Tibial nerve (tissue), 4 donors: ENCODE measurements at places on chromosomes 5 and 9. TPM values are rescaled to one million over a fixed set of nuclear protein-coding genes. Genes with fewer than 3 reads are reported as not detected.

- DNase-seq, result no peak
Measured at GRCh38 chr5:43309637-43310036, 3.6 kb downstream of the HMGCS1 start.

DNA sequence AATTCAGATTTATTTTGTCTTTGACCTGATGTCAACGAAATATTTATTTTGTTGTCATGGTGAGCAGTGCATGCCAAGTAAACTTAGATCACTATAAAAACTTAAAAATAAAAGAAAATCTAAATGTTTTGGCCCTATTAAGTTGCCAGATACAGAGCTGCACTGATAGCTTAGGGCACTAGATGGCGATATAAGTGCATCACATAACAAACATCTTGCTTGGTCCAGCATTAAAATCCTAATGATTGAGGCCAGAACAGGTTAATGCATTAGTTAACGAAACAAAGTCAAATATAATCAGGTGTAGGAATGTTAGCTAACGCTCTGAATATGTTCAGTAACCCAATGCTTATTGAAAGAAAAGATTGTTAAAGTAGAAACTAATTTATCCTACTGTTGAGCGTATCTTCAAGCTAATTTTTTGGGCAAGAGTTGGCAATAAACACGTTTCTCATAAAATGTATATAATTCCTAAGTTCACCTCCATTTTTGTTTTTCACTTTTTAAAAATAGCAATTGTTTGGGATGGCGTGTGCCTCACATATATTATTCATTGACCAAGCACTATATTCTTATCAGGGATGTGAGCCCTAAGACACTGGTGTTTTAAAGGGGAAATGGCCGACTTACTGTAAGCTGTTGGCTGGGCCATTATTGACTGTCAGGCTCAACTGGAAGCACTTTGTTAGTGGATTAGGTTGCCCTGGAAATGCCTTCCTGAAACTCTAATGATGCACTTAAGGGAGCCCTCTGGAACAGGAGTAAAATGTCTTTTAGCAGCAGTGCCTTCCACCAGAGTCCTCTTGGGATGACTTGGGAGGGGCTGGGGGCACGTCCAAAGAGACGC lies 33.3 kb downstream of the KCTD16 start:
- peak; percentile 87 for DNase-seq

PCDHA9 gene
- total RNA-seq, result 1.8 TPM

CATSPER3 gene
- total RNA-seq, result 0.90 TPM

ARHGEF39 gene
- total RNA-seq, result 0.20 TPM

NKD2 gene
- not detected for total RNA-seq

- DNase-seq, result no peak
Measured at GRCh38 chr5:117204926-117205869, 630.6 kb upstream of the SEMA6A start.

- DNase-seq, result peak; percentile 21
Measured at GRCh38 chr5:159965031-159965837, 43.7 kb upstream of the TTC1 start.

DNA sequence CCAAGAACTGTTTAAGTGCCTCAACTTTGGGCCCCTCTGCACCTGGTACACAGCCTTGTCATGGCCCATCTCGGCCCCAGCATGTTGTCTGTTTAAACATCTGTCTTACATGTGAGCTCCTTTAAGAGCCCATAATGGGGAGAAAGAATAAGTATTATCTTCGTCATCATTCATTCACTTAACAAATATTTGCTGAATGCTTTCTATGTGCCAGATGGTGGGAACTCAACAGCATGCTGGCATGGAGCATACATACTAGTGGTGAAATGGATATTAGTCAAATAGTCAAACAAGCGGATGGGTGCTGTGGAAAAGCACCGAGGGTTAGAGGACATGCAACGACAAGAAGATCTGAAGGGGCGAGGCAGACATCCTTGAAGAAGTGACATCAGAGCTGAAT lies 54.5 kb downstream of the GABBR2 start:
- DNase-seq, result no peak

DNA sequence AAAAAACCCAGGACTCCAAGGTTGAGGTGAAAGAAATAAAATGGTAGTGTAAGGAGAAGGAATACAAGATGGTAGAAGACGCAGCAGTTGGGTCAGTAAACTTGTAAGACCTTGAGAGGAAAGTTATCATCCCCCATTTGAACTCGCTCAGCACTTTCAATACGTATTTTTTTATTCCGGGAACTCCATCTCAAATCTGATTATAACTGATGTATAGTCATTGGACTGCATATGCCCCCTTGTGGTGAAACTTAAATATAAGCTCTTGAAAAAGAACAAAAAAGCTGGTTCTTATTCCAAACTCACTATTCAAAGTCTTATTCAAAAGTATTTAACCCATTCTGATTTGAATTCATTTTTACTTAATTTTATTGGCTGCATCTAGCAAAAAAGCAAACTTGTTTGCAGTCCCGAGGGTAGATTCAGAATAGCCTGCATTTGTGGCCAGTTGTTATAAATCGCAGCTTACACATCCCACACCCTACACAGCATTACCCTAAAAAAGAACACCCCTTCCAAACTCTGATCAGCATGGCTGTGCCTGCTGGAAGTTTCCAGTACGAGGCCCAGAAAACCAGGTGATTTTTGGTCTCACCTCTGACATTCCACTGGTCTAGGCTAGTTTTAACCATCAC lies 118.0 kb downstream of the ESM1 start:
- DNase-seq, result no peak

GRCh38 chr5:535846-536698 lies 11.8 kb upstream of the SLC9A3 start:
- DNase-seq, result no peak

SLC25A2 gene
- total RNA-seq, result 0.42 TPM

- DNase-seq, result no peak
Measured at GRCh38 chr5:40378396-40379177, 301.1 kb upstream of the PTGER4 start.

DNA sequence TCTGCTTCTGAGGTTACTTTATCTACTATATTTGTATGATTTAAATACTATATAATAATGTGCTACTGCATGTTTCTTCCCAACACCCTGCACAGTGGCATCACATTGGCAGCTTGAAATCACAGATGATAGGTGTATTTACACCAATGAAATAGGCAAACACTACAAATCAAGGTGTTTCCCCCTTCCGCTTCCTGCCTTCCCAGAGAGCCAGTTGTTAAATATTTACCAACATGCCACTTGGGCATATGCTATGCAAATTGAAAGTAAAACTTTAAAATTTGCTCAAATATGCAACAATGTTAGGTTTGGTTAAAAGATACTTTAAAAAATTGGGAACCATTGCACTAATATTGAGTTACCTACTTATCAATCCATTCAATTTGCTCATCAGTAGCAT lies 58.2 kb upstream of the SMARCA2 start:
- no peak for DNase-seq

CARTPT gene
- total RNA-seq, result not detected

DNA sequence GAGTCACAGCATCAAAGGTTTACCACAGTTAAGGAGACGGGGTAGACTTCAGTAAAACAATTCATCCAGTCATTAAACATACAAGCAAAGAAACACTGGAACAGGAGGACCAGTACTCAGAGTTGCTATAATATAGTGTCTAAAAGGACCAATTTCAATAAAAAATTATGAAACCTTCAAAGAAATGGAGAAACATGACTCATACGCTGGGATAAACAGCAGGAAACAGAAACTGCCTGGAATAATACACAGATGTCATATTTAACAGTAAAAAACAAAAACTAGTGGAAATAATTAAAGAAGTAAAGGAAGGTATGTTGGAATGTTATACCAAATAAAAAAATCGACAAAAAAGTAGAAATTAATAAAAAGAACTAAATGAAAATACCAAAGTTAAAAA lies 1075.9 kb downstream of the NR2F1-AS1 start:
- DNase-seq, result no peak

- no peak for DNase-seq
Measured at GRCh38 chr5:78727786-78728761, 79.5 kb upstream of the LHFPL2 start.

GRCh38 chr9:122406070-122406890 lies 35.5 kb downstream of the PTGS1 start:
- no peak for DNase-seq

DNA sequence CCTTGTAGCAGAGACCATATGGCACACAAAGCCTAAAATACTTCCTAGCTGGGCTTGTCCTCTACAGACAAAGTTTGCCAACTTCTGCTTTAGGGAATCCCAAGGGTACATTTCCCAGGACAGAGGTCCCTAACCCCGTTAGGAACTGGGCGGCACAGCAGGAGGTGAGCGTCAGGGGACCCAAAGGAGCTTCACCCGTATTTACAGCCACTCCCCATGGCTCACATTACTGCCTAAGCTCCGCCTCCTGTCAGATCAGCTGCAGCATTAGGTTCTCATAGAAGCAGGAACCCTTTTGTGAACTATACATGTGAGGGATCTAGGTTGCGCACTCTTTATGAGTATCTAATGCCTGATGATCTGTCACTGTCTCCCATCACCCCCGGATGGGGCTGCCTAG lies 88.5 kb upstream of the TRPM3 start:
- DNase-seq, result no peak

GRCh38 chr5:139340051-139340450 lies 1.6 kb upstream of the PAIP2 start:
- DNase-seq, result no peak

GRCh38 chr5:116084287-116084691 lies 536 bp upstream of the COMMD10 start:
- no peak for DNase-seq

GRCh38 chr5:68409259-68409658 lies 193.7 kb downstream of the PIK3R1 start:
- no peak for DNase-seq

DNA sequence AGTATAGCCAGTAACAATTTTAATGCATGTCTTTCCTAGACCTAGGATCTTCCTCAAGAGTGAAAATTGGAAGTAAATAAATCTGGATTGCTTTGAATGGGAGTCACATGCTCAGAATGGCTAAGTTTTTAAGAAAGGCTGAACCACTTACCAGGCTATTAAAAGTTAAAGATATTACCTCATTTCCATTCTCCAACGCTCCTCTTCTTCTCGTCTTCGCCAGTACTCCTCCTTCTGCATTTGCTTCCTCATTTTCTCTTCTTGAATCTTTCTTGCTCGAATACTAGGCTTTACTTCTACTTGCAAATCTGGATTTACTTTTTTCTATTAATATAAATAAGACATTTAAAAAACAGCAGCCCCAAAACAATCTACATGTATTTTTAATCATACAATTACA lies 49.6 kb downstream of the ZFR start:
- no peak for DNase-seq
